ENCODE measurements at places on chromosomes 12 and 14. TPM values are rescaled to one million over a fixed set of nuclear protein-coding genes. Genes with fewer than 3 reads are reported as not detected.

The CDCA3 gene
- 4.1 TPM for total RNA-seq

The LRTM2 gene
- total RNA-seq: not detected

The AKAP5 gene
- total RNA-seq: 4.2 TPM

The TESPA1 gene
- not detected for total RNA-seq

The TPH2 gene
- not detected for total RNA-seq

The TSPAN19 gene
- not detected for total RNA-seq

The GTF2A1 gene
- 43.0 TPM for total RNA-seq

The SIX4 gene
- total RNA-seq: 26.0 TPM

The RTL1 gene
- total RNA-seq: not detected

The B3GNT4 gene
- 1.0 TPM for total RNA-seq

The ALX1 gene
- total RNA-seq: 3.2 TPM

The FAM222A gene
- 1.5 TPM for total RNA-seq

The TRIM9 gene
- 13.4 TPM for total RNA-seq
